Activated CD4-positive, alpha-beta memory T cell treated with anti-CD3 and anti-CD28 coated beads for 36 hours (primary cell): ENCODE measurements at places on chromosomes 1 and 21. TPM values are rescaled to one million over a fixed set of nuclear protein-coding genes. Genes with fewer than 3 reads are reported as not detected.

GRCh38 chr1:83958704-83959103 is 40.2 kb downstream of the TTLL7 start:
- H3K36me3 ChIP-seq = no peaks in the 10 kb centered on the region
- H3K27me3 ChIP-seq = peaks cover 5% of the 10 kb centered on the region
- H3K27ac ChIP-seq = no peak overlapping the region

DNA sequence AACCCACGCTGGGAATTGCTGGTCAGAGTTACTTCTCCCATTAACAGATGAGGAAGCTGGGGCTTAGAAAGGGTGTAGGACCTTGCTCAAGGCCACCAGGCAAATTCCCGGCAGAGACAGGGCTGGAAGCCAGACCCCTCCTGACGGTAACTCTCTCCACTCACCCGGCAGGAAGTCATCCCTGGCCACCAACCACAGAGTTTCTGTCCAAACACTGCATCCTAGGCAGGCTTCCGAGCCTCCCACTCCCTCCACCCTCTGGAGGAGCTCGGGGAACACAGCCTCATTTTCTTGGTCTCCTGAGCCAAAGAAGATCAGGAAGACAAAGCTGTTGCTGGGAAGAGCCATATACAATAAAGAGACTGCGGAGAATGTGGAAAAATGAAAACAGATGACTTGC is 25.0 kb upstream of the ZNF436 start:
- peaks cover 3% of the 10 kb centered on the region for H3K4me1 ChIP-seq
- no peak for DNase-seq
- H3K4me3 ChIP-seq = no peak overlapping the region
- peaks cover 3% of the 10 kb centered on the region for H3K36me3 ChIP-seq
- no peak overlapping the region for H3K27ac ChIP-seq
- H3K27me3 ChIP-seq = no peaks in the 10 kb centered on the region

DNA sequence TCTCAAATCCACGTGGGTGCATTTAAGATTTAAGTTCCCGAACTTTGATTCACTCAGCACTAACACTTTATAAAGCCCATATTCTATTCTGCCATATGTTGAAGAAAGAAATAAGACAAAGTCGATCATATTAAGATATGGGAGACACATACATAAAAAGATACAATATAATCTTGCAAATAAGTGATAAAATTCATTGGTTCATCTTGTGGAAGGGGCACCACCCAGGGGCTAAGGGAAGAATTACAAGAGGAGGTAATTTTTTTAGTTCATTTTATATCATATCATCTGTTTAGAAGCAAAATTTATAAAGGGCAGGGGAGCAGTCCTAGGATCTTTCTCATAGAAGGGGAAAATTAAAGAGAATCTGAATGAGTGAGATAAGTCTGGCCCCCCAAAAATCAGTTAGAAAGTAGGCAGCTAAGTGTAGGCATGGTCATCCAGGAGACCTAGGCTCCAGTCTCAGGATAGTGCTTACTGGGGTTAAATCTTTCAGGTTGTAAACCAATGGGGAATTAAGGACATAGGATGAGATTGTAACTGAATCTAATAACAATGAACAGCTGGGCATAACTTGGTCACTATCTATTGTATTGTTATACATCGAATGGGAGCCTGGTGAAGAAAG is 124.2 kb upstream of the L1TD1 start:
- peaks cover 7% of the 10 kb centered on the region for H3K36me3 ChIP-seq
- no peak overlapping the region for H3K4me3 ChIP-seq
- H3K27ac ChIP-seq = no peak overlapping the region
- H3K27me3 ChIP-seq = no peaks in the 10 kb centered on the region

GRCh38 chr1:117388328-117388727 is 21.1 kb downstream of the MAN1A2 start:
- peak; percentile 37 for DNase-seq
- H3K27ac ChIP-seq = no peak overlapping the region
- no peaks in the 10 kb centered on the region for H3K27me3 ChIP-seq
- no peak overlapping the region for H3K4me3 ChIP-seq
- H3K4me1 ChIP-seq = peaks cover 62% of the 10 kb centered on the region

GRCh38 chr1:18944810-18945209 is 11.7 kb downstream of the IFFO2 start:
- no peak overlapping the region for H3K4me3 ChIP-seq
- peak overlapping the region; percentile 35 for H3K27ac ChIP-seq
- peaks cover 8% of the 10 kb centered on the region for H3K36me3 ChIP-seq
- DNase-seq = no peak

DNA sequence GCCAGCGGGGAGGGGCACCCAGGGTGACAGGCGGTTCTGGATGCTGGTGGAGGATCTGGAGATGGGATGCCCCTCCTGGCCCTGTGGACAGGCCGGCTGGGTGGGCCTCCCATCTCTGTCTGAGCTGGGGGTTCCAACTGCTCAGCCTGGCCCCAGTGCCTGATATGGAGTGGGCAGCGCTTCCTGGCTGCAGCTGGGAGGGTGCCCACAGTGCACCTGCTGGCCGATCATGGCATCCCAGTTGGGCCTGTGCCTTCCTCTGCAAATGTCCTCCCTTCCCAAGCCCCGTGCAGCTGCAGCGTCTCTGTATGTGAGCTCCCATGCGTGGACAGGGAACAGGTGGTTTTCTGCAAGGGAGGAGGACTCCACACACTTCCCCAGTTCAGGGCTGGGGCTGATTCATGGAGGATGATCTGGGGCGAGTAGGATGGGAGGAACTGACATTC is 2.1 kb downstream of the PFKL start:
- H3K4me3 ChIP-seq = peak overlapping the region; percentile 41
- no peak for DNase-seq
- peaks cover 56% of the 10 kb centered on the region for H3K4me1 ChIP-seq
- H3K27ac ChIP-seq = peak overlapping the region; percentile 14
- peaks cover 3% of the 10 kb centered on the region for H3K36me3 ChIP-seq
- no peaks in the 10 kb centered on the region for H3K27me3 ChIP-seq

DNA sequence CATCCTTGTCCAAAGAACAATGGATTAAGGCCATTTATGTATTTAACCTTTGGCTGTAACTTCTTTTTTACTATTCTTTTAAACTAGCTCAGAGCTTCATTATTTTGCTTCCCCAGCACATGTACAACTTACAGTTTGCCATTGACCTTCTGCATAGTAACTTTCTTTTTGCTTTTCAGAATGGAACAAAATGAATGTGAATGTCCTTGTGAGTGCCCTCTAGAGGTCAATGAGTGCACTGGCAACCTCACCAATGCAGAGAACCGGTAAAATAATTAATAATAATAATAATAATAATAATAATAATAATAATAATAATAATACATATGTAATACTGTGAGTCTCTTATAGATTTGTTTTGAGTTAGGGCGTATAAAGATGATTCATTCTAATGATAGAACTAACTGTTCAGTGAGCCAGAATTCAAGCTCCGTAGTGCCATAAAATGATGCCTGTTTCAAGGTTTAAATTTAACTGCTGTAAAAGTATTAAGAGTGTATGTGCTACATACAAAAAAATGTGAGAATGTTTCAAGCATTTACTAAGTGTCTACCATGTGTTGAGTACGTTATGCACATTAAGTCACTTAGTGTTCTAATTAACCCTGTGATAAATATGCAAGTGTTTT is 69.0 kb upstream of the RAVER2 start:
- no peaks in the 10 kb centered on the region for H3K4me1 ChIP-seq
- DNase-seq = no peak
- H3K4me3 ChIP-seq = no peak overlapping the region
- no peak overlapping the region for H3K27ac ChIP-seq

DNA sequence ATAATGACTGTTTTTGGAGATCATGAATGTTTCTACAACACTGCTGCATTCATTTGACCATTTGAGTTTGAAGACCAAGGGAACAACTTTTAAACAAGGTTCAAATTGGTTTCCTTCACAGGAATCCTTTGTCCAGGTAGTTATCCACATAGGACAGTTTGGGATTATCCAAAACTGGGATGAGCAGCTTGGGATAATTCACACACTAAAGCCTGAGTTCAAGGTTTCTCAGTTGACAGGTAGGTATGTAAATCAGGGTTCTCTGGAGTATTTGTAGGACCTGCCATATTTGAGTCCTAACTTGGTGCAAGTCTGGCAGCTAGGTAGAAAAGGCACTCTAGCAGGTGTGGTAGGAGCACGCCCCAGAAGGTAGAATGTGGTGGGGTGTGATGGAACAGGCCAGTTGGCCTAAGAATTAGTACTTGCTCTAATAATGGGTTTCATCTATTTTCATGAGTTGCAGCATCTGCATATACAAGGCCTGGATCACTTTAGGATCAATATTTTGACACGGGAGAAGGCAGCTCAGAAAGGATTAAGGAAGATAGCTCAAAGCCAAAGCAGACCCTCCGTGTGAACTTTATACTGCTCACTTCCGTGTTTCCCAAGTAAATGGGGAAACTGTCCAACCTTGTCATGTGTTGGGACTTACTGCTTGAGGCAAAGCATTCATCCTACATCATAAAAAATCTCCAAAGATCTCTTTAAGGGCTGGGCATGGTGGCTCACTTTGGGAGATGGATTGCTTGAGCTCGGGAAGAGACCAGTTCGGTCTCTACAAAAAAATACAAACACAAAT is 14.1 kb upstream of the RAB42 start:
- H3K4me1 ChIP-seq = peaks cover 27% of the 10 kb centered on the region
- DNase-seq = no peak
- no peaks in the 10 kb centered on the region for H3K27me3 ChIP-seq
- H3K36me3 ChIP-seq = peaks cover 44% of the 10 kb centered on the region
- H3K4me3 ChIP-seq = no peak overlapping the region
- H3K27ac ChIP-seq = peak overlapping the region; percentile 89

DNA sequence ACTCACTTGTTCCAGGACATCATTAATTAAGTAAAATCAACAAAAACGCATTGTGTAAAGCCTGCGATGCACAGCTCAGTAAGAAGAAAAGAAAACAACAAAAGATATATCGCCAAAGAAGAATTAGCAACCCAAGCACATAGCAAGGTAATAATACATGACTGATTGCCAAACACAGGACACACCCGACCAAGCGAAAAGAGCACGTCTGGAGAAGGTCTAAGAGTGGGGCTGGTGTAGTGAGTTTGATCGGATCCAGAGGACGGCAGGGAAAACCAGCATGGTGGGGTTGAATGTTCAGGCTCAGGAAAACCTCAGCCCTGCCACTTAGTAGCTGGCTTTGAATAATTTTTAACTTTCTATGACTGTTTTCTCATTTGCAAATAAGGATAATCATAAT is 69.8 kb downstream of the JAK1 start:
- no peaks in the 10 kb centered on the region for H3K27me3 ChIP-seq
- no peak for DNase-seq
- H3K4me1 ChIP-seq = peaks cover 93% of the 10 kb centered on the region
- H3K36me3 ChIP-seq = no peaks in the 10 kb centered on the region
- H3K27ac ChIP-seq = no peak overlapping the region
- H3K4me3 ChIP-seq = no peak overlapping the region

DNA sequence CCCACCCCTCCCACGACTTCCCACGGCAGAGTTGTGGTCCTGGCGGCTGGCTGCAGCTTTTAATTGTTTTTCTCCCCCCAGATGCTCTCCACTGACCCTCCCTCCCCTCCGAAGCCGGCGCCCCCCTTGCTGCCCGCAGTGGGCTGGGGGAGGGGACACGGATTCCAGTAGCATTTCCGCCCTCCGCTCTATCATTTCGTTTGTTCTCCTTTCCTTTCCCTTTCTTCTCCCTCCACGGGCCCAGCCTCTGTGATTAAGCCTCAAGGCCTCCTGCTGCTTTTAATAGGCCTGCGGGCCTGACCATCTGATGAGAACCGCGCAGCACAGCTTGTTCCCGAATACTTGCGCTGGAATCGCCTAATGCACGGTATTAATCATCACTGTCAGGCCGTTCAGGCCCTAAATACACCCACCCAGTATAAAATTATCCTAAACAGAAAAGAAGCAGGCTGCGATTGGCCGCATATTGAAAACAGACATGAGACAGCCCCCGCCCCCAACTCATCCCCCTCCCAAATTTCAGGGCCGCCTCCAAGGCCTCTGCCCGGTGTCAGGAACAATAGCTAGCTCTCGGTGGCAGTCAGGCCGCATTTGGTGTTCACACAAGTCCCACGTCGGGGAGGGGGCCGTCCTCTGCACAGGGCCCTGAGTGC is 102.0 kb upstream of the ARHGEF16 start:
- no peak overlapping the region for H3K27ac ChIP-seq
- no peak for DNase-seq
- H3K27me3 ChIP-seq = peaks cover 2% of the 10 kb centered on the region
- no peaks in the 10 kb centered on the region for H3K4me1 ChIP-seq

AIRE gene
- not detected for total RNA-seq

ARHGAP30 gene
- total RNA-seq = 171 TPM
